HEK293T (cell line): ENCODE measurements at places on chromosomes 13 and 19.

DNA sequence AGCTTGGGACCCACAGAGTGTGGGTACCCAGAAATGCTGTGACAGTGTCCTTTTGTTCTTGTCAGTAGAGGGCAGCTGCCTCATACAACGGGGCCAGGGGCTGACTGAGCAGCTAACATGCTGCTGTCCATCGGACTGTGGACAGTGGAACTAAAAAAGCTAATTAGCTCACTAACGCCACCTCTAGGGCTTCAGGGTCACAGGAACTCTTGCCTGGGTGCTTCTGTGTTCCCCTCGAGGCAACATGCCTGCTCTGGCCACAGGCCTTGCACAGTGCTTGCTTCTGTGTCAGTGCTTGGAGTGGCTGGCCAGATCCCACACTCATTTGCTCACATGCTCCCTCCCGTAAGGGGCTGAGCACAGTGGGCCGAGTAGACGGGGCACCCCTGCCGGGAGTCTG, 377.0 kb downstream of the OLFM4 start:
- no peak for DNase-seq

GRCh38 chr19:862581-863314, 3.3 kb downstream of the CFD start:
- peak; percentile 51 for DNase-seq

DNA sequence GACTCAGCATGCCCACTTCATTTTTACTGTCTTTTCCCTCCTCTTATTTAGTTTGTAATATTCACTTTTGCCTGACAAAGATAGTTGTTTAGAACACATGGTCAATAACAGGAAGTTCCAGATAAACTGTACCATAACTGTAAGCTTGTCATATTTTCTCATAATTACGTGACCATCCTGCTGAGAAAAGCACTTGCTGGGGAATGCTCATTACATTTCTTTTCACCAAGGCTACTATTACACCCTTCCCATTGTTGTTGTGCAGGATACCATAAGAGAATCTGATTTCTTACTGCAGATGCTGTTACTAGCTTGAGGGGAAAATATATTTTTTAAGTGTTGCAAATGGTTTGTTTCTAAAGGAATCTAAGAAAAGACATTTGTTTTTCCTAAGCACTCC, 111.7 kb upstream of the SLITRK6 start:
- DNase-seq = no peak

- no peak for DNase-seq
These were observed 216.1 kb downstream of the SLITRK1 start for GRCh38 chr13:83666141-83666540.

GRCh38 chr13:82719987-82720386, 1162.3 kb downstream of the SLITRK1 start:
- DNase-seq = no peak

- no peak for DNase-seq
These were observed 144.1 kb upstream of the TMTC4 start for GRCh38 chr13:100818711-100819110.

GRCh38 chr19:32178956-32179355, 166.5 kb upstream of the ZNF507 start:
- DNase-seq = no peak

DNA sequence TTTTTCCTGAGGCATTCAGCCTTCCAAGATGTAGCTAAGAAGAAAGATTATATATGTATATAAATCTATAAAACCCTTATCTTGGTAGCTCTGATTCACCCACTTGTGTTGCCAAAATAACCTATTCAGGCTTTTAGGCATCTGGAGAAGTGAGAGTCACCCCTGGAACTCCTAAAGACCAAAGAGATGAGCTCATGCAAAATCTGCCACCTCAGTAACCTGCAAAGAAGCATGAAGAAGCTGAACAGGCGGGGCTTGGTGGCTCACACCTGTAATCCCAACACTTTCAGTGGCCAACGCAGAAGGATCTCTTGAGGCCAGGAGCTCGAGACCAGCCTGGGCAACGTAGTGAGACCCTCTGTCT, 393.7 kb downstream of the FOXO1 start:
- no peak for DNase-seq

- no peak for DNase-seq
These were observed 179.1 kb upstream of the MIR17HG start for GRCh38 chr13:91168386-91168711.

- no peak for DNase-seq
These were observed 2.6 kb downstream of the MED26 start for GRCh38 chr19:16625163-16625958.

DNA sequence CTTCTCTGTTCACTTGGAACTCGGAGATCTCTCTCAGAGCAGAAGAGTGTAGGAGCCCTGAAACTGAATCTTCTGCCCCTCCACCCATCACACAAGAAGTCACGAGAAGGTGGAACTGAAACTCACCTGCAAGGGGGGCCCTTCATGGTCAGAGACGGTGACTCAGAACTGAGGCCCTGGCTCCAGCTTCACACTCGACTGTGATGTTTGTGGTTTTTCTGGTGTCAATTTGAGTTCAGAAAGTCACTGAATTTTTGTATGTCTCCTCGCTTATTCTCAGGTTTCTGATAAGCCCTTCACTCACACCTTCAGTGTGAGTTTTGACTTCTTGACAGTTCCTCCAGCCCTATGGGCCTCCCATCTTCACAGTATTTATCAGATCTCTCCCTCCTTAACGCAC, 23.1 kb downstream of the SIGLEC5 start:
- DNase-seq = no peak

- no peak for DNase-seq
These were observed 6.0 kb downstream of the TMIGD2 start for GRCh38 chr19:4295972-4296771.

DNA sequence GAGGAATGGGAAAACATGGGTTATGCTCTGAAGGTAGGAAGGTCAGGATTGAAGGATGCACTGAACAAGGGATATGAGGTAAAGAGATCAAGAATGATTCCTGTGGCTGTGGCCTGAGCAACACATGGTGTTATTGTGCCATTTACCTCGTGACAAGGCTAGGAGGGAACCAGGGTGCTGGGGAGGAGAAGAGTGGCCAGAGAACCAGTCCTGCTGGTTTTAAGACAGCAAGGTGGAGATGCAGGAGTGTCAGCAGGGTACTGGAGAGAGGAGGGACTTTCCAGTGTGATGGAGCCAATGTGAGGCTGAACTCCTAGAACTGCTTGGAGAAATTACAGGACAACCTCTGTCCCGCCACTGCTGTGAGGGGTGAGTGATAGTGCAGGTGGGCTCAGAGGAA, 282.4 kb downstream of the MYO16 start:
- DNase-seq = no peak

GRCh38 chr13:111325146-111325890, 4.9 kb downstream of the TEX29 start:
- DNase-seq = no peak

GRCh38 chr13:45224176-45224575, 23.3 kb upstream of the KCTD4 start:
- no peak for DNase-seq

GRCh38 chr13:114319441-114319913, 5.2 kb downstream of the CHAMP1 start:
- no peak for DNase-seq

DNA sequence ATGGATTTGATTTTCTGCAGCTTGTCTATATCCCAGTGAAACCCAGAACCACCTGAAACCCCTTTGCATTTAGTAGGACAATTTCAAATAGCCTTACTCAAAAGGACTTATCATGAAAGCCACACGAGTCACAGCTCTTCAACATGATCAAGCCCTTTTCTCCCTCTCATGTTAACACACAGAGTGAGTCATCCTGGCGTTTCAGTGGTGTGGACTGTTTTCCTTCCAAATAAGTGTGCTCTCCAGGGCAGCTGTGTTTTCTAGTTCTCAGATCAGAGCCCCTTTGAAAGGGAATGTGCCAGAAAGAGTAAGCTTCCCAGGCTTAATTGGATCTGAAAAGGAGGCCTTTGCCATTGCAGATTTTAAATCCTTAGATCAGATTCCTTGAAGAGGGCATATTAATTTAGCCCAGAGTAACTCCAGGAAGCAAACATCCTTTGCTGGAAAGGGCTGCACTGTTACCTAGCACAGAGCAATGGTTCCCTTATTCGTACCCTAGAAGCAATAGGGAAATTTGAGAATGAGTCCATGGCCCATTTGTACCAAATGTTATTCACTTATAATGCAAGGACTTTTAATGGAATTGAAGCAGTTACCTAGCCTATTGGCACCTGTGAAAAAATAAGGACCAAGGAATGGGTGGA, 51.3 kb downstream of the ERICH6B start:
- DNase-seq = no peak

GRCh38 chr19:38168637-38169036, 55.4 kb downstream of the DPF1 start:
- DNase-seq = no peak

GRCh38 chr13:75702476-75702875, 66.3 kb downstream of the LMO7 start:
- no peak for DNase-seq

DNA sequence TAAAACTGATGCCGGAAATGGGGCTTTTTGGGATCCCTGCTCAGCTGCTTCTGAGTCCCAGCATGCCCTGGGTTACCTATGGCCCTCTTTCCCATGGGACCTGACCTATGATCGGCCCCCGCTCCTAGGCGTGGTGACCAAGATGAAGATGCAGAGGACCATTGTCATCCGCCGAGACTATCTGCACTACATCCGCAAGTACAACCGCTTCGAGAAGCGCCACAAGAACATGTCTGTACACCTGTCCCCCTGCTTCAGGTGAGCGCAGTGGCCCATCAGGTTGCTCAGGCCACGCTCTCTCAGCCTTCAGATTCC, 1.5 kb downstream of the RPS11 start:
- no peak for DNase-seq

DNA sequence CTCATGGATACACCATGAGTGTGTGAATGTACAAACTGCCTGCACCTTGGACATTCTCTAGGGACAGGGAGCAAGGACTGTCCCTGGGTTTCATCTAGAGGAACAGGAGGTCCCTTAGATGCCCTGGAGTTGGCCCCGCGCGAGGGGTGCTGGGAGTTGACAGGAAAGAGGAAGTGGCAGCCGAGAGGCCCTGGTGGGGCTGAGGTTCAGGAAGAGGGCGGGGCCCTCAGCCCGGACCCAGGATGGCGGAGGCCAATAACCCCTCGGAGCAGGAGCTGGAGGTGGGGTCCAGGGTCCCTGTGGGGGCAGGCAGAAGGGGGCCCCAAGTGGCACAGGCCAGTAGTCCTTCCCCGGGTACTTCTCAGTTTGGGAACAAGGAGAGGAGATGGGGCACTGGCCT, 6.9 kb downstream of the PKN1 start:
- DNase-seq = no peak

DNA sequence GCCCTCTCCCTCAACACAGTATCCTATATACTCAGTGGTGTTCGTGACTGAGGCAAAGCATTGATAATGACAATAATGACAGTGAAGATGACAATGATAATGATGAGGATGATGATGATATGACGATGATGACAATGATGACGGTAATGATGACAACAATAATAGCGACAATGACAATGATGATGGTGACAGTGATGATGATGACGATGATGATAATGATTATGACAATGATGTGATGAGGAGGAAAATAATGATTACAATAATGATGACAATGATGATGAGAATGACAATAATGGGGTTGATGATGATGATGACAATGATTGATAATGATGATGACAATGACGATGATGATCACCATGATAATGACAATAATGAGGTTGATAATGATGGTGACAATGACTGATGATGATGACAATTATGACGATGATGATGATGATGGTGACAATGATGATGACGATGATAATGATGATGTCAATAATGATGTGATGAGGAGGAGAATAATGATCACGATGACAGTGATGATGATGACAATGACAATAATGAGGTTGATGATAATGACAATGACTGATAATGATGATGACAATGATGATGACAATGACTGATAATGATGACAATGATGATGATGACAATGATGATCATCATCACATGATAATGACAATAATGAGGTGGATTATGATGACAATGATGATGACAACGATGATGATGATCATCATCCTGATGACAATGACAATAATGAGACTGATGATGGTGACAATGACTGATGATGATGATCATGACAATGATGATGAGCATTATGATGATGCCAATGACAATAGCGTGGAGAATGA, 16.7 kb downstream of the ELSPBP1 start:
- no peak for DNase-seq

DNA sequence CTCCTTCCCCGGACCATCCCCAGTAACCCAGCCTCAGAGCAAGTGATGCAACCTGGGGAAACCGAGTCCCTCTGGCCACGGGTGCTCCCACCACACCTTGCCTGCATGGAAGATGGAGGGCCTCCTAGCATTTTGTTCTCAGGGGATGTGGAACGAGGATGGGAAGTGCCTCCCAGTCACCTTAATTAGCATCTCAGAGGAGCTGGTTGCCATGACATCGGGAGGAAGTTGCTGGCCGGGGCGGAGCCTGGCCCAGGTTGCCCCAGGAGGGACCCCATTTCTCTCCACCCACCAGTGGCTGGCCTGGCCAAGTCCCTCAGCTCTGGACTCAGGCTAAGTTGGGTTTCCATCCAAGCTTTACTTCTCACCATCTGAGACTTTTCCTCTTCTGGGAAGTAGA, 24.1 kb upstream of the PTPRS start:
- no peak for DNase-seq

DNA sequence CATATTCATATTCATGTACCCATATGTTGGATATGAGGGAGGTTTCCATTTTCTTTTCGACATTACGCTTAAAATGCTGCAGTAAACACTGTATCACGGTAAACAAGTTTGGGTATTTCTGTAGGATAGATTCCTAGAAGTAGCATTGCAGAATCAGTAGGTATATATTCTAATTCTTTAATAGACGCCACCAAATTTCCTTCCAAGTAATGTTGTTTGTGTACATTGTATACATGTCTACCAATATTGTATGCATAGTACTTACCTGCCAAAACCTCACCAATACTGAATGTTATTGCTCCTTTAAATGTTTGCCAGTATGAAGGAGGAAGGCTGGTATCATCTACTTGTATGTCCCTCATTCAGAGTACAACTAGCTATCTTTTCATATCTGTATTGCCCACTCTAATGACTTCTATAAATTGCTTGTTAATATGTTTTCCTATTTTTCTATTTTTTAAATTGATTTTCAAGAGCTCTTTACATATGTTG, 56.1 kb upstream of the ZNF536 start:
- DNase-seq = no peak

GRCh38 chr19:34364830-34365462, at the start of gene GPI:
Gene GPI, plus strand, starts transcription at chr19:34365196. Its CDS starts 71 bp downstream, at chr19:34365267.
- peak; percentile 51 for DNase-seq

GRCh38 chr13:49908637-49909036, 27.5 kb downstream of the SPRYD7 start:
- DNase-seq = no peak
